ENCODE measurements at places on chromosomes 3 and 15.
A peak's percentile ranks its signal among the peaks of the same experiment; 100 is the strongest.

GRCh38 chr3:43695863-43696262, 5.1 kb downstream of the ABHD5 start:
- DNase-seq, result no peak

GRCh38 chr3:9945358-9945757, 6.8 kb downstream of the PRRT3 start:
- no peak for DNase-seq

GRCh38 chr3:179147873-179148615, at the start of gene PIK3CA:
Gene PIK3CA, plus strand, starts transcription at chr3:179148357. Its CDS starts 50,469 bp downstream, at chr3:179198826.
- DNase-seq, result peak; percentile 92

DNA sequence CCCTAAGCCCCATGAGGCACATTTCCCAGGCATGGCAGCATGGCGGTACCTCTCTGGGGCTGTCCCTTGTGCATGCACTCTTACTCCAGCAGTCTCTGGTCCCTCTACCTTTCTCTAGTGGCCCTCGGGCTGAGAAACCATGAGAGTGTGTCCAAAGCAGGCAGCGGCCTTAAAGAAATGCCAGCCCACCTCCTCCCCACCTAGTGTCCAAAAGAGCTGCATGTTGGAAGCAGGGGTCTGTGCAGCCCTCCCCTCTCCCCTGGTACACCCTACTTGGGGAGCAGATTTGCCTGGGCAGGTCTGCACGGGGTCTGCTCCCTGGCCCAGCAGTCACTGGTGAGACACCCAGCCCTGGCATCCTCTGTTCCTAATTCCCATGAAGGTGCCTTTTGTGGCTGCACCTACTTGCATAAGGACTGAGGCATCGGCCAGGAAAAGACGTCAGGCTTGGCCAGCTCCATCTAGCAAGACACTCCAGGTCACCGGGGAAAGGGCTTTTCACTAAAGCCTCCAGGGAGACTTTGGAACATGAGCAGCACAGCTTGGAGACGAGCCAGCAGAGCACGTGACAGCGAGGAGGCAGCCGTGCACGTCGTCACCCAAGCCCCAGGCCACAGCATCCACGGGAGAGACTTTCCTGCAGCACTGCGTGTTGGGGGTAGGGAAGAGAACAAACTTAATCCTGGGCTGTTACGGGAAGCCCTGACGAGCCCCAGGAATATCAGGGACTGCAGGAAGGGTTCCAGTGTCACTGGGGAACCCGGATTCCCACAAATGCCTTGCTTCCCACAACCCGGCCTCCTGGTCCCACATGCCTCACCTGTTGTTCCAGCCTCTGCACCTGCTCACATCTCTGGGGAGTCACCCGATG, 38.8 kb downstream of the TM2D3 start:
- DNase-seq, result no peak

DNA sequence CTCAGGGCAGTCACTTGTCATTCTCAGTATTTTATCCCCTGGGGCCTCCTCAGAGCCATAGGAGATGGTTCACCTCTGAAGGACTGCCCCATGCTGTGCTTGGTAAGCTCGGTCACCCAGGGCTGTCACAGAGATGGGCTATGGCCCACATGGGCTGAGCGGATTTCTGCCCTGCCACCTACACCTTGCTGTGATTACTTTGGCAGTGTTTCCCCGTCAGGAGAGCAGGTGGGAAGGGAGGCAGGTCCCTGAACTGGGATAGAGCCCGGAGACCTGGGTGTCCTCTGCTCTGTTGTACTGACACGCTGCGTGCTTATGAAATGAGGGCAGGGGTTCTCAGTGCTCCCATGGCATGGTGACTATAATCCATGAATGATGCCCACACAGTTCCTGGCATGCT, 48.9 kb downstream of the APBA2 start:
- no peak for DNase-seq

DNA sequence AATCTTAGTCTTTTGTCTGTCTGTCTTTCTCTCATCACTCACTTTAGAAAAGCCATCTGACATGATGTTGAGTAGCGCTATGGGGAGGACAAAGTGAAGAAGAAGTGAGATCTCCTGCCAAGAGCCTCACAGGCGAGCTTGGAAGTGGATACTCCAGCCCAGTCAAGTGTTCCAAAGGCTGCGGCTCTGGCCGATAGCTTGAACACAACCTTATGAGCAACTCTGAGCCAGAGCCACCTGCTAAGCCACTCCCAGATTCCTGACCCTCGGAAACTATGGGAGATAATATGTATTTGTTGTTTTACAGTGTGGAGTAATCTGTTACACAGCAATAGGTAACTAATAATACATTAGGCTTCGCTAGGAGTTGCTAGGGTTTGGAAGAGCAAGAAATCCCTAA, 76.2 kb downstream of the MB21D2 start:
- no peak for DNase-seq

DNA sequence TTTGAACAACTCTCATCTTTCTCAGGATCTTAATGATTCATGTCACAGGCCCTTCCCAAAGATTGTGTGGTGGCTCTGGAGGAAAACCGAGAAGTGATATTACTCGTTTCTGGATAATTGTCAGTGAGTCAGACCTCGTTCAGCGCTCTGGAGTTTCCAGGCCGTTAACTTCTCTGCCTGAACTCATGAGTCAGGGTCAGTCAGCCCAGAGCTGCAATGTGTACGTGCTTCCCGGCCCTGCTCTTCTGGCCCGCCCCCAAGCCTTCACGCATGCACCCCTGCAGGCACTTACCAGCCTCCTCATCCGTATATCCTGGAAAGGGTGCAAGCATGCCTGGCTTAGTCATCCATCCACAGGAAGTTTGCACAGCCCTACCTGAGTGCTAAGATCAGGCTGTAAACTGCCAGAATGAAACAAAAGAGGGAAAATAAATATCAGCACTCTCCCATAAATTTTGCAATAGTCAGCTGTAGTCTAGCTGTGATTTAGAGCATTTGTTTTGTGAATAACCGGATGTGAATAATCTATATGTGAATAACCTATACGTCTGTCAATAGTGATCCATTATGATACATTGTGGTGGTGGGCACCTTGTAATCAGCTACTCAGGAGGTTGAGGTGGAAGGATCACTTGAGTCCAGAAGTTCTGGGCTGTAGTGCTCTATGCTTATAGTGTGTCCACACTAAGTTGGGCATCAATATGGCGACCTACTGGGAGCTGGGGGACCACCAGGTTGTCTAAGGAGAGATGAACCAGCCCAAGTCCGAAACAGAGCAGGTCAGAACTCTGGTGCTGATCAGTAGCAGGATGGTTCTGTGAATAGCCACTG, 35.3 kb upstream of the SEMA4B start:
- DNase-seq, result no peak

All from stimulated activated CD8-positive, alpha-beta memory T cell treated with anti-CD3 and anti-CD28 coated beads, Interleukin-12 subunit alpha, Interleukin-12 subunit beta, amount 100 ng/mL, for 1 hour (primary cell).